ENCODE measurements at places on chromosomes 6 and 20.

DNA sequence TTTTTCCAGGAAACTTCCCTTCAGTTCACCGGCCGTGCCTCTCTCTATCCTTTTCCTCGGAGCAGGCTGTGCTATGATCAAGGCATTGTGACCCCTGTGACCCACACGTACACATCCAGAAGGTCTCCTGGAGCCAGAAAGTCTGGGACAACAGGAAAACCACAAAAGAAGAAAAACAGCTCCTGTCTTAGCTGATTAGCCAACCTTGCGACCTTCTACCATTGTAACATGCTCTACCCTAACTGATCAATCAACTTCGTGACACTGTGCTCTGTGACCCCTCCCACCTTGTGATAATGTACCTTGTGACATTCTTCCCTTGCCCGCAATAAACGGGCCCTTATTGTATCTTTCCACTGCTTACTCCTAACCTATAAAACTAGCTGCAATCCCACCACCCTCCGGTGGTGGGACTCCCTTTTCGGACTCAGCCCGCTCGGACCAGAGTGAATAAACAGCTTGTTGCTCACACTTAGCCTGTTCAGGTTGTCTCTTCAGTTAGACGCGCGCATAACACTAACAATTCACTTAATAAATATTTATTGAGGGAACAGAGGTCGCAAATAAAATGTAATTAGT, 24.2 kb downstream of the ZNF311 start:
- DNase-seq = peak; percentile 55

GRCh38 chr20:2403291-2404052, 22.8 kb downstream of the TGM6 start:
- no peak for DNase-seq

- no peak for DNase-seq
Measured at GRCh38 chr6:36762123-36762522, 64.5 kb downstream of the RAB44 start.

DNA sequence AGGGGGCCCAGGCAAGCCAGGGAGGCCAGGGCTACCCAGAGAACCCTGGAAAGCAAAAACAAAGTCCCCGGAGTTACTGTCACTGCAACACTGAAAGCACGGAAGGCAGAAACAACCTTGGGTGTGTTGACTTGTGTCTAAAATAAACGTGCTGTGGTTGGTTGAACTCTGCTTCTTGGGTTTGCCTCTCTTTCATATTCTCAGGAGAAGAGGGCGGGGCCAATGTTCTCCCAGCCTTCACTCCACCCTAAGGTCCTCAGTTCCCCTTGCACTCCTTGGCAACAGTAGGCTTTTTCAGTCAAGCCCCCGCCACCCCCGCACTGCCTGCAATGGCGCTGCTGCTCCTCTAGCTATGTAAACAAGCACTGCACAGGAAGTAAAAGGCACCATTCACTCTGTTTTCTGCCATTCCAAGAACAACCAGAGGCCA, 60.9 kb downstream of the COL9A1 start:
- DNase-seq = no peak
